Brain pericyte (primary cell): ENCODE measurements at places on chromosomes 5 and 9.
A peak's percentile ranks its signal among the peaks of the same experiment; 100 is the strongest.

GRCh38 chr9:69623276-69623675, 48.9 kb downstream of the APBA1 start:
- no peak for DNase-seq

DNA sequence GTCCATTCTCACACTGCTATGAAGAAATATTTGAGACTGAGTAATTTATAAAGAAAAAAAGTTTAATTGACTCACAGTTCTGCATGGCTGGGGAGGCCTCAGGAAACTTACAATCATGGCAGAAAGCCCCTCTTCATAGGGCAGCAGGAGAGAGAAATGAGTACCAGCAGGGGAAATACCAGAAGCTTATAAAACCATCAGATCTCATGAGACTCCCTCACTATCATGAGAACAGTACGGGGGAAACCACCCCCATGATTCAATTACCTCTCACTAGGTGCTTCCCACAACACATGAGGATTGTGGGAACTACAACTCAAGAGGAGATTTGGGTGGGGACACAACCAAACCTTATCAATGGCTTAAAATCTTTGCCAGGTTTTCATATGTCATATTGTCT, 20.3 kb upstream of the TENT4A start:
- DNase-seq, result no peak

DNA sequence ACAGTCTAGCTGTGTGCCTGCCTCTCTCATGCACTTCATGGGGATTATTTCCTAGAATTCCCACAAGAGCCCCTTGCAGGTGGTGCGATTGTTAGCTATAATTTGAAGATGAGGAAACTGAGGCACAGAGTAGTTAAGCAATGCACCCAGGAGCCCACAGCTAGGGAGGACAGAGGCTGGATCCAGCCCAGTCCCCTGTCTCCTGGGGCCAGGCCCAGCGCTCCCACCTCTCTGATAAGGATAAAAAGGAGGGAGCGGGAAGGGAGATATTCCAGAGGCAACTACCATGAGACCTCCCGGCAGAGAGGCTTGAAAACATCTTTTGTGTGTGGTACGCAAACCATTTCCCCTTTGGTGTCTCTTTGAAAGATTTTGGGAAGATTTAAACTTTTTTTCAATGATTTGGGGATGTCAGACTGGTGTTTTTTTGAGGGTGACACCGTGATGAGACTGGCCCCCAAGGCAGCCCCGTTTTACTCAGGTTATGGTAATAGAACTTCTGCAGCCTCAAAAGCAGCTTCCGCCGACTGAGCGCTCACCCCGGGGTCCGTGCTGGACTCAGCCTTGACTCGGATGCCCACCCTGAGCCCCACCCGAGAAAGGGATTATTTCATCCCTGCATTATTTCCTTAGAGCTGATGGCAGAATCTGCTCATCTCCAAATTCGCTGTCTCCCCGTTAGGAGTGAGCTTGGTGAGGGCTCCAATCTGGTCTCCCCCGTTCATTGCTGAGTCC, 144.7 kb upstream of the IER5L start:
- DNase-seq, result no peak

GRCh38 chr9:93183663-93184431, at the start of gene WNK2:
Gene WNK2, plus strand, starts transcription at chr9:93184139. Its CDS starts 791 bp downstream, at chr9:93184930.
- DNase-seq, result no peak

DNA sequence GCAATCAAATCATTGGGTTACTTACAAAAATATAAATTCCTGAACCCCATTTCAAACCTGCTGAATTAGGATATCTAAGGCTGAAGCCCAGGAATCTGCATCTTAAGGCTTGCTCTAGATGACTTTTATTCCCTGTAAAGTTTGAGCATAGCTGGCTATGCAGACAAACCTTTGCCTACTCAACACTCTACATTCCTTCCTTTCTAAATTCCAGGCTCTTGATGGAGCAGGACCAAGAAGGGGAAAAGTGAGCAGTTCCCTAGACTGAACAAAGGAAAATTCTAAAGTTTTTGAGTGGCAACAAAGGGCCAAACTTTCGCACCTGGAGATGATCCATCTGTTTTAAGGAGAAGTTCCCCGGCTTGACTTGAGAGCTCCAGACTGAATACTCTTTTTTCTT, 9.8 kb upstream of the ADRA1B start:
- DNase-seq, result no peak

DNA sequence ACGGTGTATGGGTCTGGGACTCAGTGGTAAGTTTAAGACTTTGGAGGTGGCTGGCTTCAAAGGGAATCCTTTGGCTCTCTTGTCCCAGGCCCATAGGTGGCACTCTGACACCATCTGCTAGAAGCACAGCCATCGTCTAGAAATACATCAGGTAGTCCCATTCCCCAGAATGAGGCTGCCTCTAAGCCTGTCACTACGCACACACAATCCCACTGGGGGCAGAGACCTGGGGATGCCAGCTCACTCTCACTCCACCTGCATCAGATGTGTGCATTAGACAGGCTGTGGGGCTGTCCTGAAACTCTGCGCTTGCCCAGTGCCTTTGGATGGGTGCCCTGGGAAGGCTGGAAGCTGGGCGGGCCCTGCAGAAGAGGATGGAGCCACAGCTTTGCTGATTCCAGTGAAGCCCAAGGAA, 127.5 kb upstream of the PANK3 start:
- DNase-seq, result no peak

GRCh38 chr5:146340260-146341081, 1.8 kb downstream of the POU4F3 start:
- no peak for DNase-seq

GRCh38 chr9:114050646-114051045, 27.5 kb downstream of the AMBP start:
- DNase-seq, result no peak

DNA sequence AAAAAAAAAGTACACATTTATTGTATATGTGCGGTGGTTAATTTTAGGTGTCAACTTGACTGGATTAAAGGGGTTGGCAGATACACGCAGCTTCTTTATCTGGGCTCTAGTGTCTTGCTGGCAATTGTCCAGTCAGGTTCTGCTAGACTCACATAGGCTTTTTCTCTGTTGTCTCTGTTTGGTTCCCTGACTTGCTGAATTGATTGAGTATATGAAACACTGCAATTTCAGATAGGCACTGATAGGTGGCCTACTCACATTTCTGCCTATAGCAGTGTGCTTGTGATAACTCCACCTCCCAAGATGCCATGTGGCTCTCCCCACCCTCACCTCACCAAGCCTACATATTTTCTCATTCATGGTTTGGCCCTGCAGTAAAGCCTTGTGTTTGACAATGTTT, 52.5 kb downstream of the AOPEP start:
- no peak for DNase-seq

DNA sequence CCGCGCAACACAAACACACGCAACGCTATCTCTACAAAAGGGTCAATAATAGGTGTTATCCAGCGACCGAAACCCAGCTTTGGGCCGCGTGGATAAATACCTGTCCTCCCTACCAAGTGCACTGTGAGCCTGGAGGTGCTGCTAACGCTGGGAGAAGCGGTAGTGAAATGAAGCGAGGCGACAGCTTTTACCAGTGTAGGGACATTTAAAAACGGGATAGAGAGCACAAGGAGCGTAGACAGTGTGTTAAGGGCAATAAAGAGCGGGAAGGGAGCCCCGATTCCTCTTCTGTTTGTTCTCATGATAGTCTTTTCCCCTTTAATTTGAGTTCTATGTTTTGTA, 421 bp upstream of the DEPDC1B start:
- DNase-seq, result no peak

DNA sequence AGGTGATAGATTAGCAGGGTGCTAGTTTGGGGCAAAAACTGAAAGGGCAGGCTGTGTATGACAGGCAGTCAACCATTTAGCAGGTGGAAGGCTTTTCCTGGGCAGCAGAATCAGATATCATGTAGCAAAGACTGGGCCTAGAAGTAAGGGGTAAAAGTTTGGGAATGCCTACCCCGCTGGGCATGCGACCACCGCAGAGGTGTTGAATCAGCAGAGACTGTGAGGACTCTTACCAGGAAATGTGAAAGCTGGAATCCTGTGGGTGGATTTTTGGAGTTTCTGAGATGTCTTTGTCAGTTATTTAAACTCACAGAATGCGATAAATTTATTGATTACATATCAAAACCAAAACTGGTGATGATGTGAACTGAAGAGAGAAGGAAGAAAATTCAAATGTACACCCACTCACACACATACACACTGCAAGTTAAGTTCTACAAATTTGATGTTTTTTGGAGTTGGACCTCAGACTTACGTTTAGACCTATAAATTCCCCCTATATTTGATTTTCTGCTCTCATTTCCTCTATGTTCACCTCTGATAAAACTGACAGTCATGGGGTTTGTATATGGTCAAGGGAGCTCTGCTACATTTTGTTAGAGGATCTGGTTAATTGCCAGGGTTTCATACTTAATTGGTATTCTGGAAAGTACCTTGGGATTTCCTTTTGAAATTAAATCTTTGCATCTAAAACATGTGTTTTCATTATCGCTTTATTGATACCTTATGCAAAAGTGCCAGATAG, 333.6 kb downstream of the CSNK1G3 start:
- DNase-seq, result no peak

- DNase-seq, result no peak
Observed at GRCh38 chr5:145244788-145245187, 590.4 kb downstream of the PRELID2 start.

DNA sequence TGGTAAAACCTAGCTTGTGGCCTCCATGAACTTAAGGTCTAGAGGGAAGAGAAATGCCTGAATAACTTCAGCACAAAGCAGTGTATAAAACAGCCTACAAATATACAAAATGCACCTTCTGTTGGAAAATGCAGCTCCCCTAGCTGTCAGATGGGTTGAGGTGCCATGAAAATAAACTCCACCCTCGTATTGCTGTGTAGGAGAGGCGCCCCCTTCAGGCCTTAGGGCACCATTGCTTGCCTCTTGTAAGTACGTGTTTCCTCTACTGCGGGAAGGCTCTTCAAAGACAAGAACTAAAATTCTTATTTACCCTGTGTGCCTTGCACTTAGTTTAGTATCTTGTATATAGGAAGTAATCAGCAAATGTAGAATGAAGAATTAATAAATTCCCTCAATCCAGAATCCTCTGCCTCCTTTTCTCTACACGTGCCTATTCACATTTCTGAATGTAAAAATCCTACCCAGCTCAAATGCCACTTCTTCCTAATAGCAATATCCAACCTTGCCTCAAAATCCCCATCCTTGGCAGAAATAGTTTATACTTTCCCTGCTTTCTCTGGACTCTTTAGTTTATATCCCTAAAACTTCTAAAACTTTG, 393.7 kb upstream of the PDE4D start:
- DNase-seq, result peak; percentile 13

DNA sequence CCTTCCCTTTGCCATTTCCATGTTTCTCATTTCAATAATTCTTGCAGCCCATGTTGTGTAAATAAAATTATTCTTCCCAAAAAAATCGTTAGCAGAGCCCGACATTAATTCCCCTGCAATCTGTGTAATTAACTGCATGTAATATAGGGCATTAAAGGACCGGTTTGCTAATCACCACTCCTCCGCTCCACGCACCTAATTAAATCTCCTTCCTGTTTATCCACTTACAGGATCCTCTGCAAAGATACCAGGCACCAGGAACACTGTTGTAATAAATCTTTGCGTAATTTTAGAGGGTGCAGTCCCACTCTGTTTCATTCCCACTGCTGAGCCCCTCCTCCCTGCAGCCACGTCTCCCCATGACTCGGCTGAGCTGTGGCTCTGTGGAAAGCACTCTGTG, 105.0 kb upstream of the PPP1R26 start:
- no peak for DNase-seq

DNA sequence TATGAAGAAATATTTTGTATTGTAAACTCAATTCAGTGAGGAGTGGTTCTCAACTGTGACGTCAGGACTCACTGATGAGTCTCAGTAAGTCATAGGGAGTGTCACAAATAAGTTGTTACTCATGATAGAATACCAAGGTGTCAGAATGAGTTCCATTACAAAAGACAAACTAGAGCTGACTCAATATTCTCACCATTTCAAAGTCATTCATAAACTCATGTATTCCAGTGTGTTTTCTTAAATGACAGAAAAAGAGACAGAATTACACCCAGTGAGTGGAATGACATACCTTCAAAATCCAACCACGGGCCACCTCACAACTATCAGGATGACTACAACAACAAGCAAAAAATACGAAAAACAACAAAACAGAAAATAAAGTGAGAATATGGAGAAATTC, 321.5 kb downstream of the ENC1 start:
- DNase-seq, result no peak

- DNase-seq, result no peak
Observed at GRCh38 chr5:59143926-59144333, 561.1 kb downstream of the RAB3C start.

- DNase-seq, result no peak
Observed at GRCh38 chr5:123617561-123617960, 105.6 kb downstream of the CSNK1G3 start.

DNA sequence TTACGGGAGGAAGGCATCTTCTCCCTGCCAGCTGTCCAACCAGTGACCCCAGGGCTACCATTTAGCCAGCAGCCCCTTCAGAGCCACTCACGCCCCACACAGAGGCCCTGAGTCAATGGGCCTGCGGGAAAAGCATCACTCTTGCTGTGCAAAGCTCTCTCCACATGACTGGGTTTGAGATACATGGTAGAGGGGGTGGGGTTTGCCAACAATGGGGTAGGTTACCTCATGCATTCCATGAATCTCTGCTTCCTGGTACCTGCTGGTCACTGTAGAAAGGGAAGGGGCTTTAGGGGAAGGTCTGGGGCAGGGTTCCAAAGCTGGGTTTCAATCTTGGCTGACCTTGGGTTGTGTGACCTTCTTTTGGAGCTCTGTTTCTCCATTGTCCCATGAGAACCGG, 22.9 kb upstream of the TTLL11 start:
- DNase-seq, result no peak

- DNase-seq, result no peak
Observed at GRCh38 chr9:16681652-16681987, 188.8 kb downstream of the BNC2 start.

DNA sequence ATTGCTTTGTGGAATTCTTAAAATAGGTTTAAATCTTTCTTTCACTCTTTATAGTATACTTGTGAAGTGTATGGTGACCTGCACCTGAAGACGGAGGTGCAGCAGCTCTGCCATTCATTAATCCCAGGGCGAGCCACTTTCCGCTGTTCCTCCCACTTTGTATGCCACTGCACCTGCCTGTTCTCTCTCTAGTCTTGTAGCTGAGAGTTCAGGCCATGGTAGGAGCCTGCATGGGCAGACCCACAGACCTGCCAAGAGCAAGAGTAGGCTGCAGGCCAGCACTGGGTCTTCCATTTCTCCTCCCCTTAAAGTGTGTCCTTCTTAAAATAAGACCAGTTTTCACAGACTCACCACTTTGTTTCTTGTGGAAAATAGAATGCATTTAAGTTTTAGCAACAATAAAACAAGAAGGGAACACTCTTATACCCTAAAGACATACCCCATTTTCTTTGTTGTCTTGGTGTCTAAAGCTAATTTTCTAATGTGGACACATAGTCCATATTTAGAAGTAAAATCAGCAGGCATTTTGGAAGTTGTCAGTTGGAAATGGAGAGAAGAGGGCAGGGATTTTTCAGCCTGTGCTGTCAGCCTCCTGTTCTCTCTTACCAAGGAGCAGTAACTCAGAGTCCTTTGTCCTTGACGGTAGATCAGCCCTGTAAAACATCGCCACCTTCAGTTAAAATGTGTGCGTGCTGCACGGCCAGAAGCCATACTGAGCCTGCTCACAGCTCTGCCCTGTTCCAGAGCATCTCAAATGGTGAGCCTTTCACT, 103.2 kb downstream of the SNCAIP start:
- no peak for DNase-seq
